Ascending aorta (tissue), 2 donors: ENCODE measurements at places on chromosomes 4 and X.
A peak's percentile ranks its signal among the peaks of the same experiment; 100 is the strongest.

GRCh38 chrX:85928606-85929005 lies 118.8 kb downstream of the CHM start:
- no peak for DNase-seq

- DNase-seq, result no peak
These were observed 84.9 kb downstream of the BCOR start for GRCh38 chrX:40012868-40013265.

- DNase-seq, result no peak
These were observed 148.7 kb upstream of the NAP1L5 start for GRCh38 chr4:88846206-88846790.

- DNase-seq, result no peak
These were observed 17.4 kb downstream of the ADGRG4 start for GRCh38 chrX:136318156-136318555.

DNA sequence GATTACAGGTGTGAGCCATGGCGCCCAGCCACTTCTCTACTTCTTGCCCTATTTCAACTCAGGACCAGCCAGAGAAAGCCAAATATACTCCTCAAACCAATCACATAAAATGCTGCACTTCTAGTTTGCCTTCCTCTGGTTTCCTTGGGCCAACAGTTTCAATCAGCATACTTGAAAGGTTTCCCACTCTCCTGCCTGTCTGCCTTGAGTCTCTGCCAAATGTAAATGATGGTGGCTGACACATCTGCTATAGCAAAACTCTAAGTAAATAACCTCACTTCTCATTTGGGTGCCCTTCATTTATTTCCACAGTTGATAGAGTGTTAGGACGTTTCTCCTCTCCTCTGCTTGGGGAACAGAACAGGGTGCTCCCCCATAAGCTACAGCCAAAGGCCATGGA lies 36.4 kb upstream of the PPA2 start:
- DNase-seq, result no peak

DNA sequence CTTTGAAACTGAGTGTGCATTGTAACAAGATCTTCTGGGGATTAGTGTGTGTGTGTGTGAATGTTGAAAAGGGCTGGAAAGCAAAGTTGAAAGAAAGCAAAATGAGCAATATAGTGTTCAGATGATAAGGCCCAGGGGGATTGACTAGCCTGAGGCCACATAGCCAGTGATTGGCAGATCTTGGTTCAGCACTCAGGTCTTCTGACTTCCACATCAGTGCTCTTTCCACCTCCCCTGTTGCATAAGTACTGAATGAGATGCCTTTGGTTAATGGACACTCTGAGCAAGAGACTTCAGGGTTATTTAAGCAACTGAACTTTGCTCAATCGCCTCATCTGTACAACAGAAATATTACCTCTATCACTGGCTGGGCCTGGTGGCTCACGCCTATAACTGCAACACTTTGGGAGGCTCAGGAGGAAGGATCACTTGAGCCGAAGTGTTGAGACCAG lies 120.4 kb downstream of the TMEM164 start:
- no peak for DNase-seq

DNA sequence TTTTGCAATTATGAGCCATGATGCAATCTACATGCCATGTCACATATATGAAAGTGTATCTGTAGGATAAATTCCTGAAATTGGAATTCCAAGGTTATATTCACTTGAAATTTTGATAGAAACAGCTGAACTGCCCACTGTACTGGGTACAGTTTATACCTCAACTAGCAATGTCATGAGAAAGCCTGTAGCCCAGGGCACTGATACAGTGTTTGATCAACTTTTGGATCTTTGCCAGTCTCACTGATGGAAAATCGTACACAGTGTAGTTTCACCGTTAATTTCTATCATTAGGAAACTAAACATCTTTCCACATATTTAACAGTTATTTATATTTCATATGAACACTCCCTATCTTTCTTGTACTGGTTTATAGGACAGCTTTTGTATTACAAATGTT lies 34.2 kb downstream of the TAPT1 start:
- no peak for DNase-seq

DNA sequence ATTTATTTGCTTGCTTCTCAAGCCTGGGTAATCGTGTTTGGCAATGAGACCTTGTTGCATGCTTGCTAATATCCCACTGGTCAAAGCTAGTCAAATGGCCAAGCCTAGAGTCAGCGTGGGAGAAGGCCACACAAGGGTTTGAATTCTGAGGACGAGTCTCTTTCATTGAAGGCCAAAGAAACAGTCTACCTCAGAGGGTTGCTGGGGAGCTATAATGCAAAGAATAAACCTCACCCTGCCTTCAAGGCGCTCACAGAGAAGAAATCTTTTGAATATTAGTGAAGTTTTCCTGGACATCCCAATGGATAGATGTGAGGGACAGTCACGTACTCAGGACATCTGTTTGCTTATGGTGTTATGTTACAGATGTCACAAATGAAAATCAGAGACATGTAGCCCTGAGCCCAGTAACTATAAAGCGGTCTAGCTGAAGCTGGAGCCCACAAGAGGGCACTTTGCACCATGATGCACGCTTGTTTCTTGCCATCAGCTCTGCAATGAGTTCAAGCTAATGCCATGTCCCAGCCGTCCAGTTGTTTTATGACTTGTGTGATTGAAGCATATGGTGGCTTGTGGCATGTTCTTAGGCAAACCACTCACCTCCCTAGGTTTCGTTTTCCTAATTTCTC lies 1.1 kb upstream of the TLR3 start:
- DNase-seq, result peak; percentile 78

GRCh38 chrX:41708486-41708885 lies 15.5 kb upstream of the GPR82 start:
- DNase-seq, result no peak

GRCh38 chrX:36431819-36432218 lies 512.3 kb downstream of the CFAP47 start:
- no peak for DNase-seq

- no peak for DNase-seq
These were observed 16.5 kb downstream of the ENPP6 start for GRCh38 chr4:184201179-184201578.

DNA sequence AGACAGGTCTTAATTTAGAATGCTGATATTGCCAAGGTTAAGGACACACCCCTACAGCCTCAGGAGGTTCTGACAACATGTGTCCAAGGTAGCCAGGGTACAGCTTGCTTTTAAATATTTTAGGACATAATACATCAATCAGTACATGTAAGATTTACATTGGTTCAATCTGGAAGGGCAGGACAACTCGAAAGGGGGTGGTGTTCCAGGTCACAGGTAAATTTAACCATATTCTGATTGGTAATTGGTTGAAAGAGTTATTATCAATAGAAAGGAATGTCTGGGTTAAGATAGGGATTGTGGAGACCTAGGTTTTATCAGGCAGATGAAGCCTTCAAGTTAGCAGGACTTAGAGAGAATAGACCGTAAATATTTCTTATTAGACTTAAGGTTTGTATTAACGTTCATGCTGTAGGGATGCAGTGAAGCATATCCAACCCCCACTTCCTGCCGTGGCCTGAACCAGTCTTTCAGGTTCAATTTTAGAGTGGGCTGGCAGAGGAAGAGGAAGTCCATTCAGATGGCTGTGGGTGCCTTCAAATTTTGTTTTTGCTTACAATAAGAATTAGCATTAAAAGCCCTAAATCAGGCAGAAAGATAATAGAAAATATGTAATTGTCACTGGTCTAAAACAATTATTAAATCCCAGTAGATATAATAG lies 136.5 kb upstream of the GALNTL6 start:
- DNase-seq, result no peak

GRCh38 chr4:15912236-15912635 lies 26.3 kb downstream of the FGFBP1 start:
- DNase-seq, result no peak

GRCh38 chrX:39752815-39753214 lies 344.9 kb downstream of the BCOR start:
- no peak for DNase-seq

GRCh38 chrX:123797543-123798447 lies 62.1 kb upstream of the XIAP start:
- DNase-seq, result no peak

GRCh38 chr4:153227469-153228075 lies 23.3 kb downstream of the TRIM2 start:
- DNase-seq, result no peak

DNA sequence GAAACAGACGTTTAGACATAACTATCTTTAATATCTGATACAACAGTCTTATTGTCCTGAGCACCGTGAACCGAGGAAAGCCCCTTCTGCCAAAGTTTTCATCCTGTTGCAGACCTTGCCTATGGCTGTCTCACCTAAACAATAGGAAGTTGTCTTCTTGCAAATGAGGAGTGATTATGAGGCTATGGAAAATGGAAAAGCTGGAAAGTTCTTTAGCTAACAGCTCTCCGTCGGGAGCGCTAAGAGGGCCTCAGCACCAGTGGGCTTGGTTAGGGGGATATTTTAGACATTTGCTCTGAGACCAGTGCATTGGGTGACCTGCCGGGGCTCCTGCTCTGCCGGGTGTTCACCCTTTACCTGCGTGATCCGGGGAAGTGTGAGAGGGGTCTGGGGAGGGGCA lies 28.4 kb downstream of the TMEM131L start:
- no peak for DNase-seq
